ENCODE measurements at places on chromosomes 11 and 22. TPM values are rescaled to one million over a fixed set of nuclear protein-coding genes. Genes with fewer than 3 reads are reported as not detected.

GRCh38 chr22:26553056-26553752 is 36.7 kb downstream of the TPST2 start:
- no peaks in the 10 kb centered on the region for H3K27me3 ChIP-seq
- H3K4me3 ChIP-seq, result no peak overlapping the region
- H3K27ac ChIP-seq, result no peak overlapping the region

DNA sequence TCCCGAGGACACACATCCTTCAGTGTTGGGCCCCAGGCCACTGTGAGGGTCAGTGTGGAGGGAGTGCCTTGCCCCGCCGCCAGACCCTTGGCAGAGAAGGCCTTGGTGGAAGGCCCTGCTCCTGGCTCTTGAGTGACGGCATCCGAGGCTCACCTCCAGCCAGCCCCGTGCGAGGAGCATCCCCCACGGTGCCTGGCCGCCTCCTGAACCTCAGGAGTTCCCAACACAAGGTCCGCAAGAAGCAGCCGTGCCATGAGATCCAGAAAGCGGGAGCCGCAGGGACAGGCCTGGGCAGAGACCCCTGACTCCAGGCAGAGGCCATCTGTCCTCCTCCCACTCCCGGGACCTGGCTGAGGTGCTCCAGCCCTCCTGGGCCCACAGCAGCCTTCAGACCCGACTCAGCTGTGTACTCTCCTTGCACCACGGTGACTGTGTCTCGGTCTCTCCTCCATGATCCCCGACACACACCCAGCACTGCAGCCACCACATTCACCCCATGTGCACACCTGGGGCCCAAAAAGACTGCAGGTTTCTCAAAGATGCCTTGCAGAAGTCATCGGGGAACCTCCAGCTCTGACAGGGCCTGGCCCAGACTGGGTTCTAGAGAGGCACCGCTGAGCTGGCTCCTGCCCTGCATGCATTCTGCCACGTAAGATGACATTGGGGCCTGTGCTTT is 870.2 kb downstream of the BRD1 start:
- H3K36me3 ChIP-seq, result no peaks in the 10 kb centered on the region
- H3K27ac ChIP-seq, result no peak overlapping the region
- DNase-seq, result no peak

DNA sequence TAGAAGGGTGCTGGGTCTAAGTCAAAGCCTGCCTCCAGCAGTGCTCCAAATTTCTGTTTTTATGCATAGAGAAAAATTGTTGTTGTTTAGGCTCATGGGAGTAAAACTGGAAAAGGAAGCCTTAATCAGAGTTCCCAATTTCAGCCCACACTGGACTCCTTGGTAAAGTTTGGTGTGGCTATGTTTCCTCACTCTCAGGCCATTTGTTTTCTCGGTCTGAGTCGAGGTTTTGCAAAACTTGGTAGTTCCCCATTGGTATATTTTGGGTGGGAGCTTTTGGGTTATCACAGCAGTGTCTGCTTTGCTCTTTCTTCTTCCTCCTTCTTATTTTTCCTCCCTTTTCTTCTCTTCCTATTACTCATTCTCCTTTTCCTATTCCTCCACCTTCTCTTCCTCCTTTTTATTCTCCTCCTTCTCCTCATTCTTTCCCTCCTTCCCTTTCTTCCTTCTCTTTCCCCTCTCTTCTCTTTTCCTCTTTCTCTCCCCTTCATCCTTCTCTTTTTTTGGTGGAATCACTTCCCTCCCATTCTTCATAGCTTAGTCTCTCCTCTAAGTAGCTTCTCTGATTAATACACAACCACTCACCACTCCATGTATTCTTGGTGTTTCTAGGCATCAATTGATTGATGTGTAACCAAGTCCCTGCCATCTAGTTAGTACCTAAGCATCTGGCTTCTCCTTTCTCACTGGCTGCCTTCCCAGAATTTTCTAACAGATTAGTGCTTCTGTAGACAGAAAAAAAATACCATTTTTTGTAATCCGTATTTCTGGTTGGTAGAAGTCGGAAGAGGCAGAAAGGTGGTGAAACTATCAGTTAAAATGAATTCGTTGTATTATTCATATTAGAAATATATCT is 10.1 kb downstream of the SLC5A1 start:
- no peaks in the 10 kb centered on the region for H3K36me3 ChIP-seq
- no peak overlapping the region for H3K4me3 ChIP-seq
- DNase-seq, result no peak
- no peaks in the 10 kb centered on the region for H3K27me3 ChIP-seq
- no peak overlapping the region for H3K27ac ChIP-seq
- no peaks in the 10 kb centered on the region for H3K4me1 ChIP-seq

DNA sequence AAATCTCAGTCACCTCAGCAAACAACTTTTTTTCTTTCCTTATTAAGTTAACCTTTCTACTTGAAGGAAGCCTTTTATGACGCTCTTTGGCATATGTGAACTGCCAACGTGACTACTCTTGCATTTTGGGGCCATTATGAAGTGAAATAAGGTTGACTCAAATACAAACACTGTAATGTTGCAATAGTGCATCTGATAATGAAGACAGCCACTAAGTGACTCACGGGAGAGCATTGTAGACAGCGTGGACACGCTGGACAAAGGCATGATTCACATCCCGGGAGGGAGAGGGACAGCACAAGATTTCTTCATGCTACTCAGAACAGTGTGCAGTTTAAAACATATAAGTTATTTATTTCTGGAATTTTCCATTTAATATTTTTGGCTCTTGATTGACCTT is 560.8 kb downstream of the ETS1 start:
- no peaks in the 10 kb centered on the region for H3K4me1 ChIP-seq
- H3K27me3 ChIP-seq, result peaks cover 2% of the 10 kb centered on the region
- no peak overlapping the region for H3K27ac ChIP-seq
- H3K4me3 ChIP-seq, result no peak overlapping the region

GRCh38 chr11:11584530-11584810 is 37.3 kb downstream of the GALNT18 start:
- peaks cover 5% of the 10 kb centered on the region for H3K27me3 ChIP-seq
- no peak overlapping the region for H3K4me3 ChIP-seq
- no peaks in the 10 kb centered on the region for H3K36me3 ChIP-seq
- no peaks in the 10 kb centered on the region for H3K4me1 ChIP-seq
- no peak for DNase-seq

DNA sequence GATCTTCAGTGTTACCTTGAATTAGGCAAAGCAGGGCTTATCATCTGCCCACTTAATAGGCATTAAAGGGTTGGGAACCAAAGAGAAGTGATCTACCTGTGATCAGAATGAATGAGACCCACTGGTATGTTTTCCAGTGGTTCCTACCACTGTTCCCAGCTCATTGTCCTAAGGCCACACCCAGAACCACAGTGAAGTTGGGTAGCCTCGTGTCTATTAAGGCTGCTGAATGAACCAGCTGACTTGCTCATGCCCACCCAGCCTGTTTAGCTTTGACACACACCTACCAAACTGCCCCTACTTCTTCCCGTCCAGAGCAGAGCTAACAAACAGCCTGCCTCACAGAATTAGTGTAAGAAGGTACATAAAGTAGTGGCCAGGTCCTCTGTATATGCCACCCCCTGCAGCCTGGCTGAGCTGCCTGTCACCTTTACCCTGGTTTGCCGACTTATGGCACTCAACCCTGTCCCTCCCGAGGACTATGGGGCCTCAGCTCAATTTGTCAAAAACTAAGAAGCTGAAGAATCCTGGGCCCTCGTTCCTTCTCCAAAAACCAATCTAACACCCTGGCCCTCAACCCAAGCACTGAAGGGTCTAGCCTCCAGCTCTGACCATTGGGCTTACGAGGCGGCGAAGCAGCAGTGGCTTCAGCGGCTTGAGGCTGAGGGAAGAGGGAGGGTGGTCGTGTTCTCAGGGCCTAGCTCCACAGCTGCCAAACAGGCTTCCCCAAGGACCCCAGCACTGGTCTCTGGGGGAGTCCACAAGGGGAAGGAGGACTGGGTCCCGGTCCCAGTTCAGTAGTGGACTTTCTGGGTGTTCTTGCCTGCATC is 9.8 kb downstream of the UCP2 start:
- H3K4me3 ChIP-seq, result no peak overlapping the region
- H3K27ac ChIP-seq, result no peak overlapping the region
- H3K4me1 ChIP-seq, result no peaks in the 10 kb centered on the region

DNA sequence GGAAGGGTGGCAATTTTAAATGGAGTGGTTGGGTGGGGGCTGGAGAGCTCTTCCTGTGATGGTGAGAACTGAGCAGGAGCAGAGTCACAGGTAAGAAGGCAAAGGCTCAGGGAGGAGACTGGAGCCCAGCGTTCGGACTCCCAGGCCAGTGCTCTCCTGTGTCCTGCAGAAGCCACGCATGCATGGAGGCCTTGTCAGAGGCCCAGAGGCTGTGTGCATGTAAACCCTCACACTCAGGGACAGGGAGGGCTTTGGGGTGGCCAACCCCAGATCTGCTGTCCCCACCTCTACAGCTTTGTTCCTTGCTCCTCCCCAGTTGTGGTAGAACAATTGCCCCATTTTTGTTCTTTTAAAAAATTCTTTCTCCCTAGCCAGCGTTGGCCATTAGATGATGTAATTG is 130.4 kb upstream of the PARVA start:
- H3K27me3 ChIP-seq, result no peaks in the 10 kb centered on the region
- DNase-seq, result no peak
- H3K4me1 ChIP-seq, result no peaks in the 10 kb centered on the region
- H3K36me3 ChIP-seq, result no peaks in the 10 kb centered on the region
- no peak overlapping the region for H3K27ac ChIP-seq

GRCh38 chr11:69567951-69568808 is 72.8 kb upstream of the CCND1 start:
- H3K27ac ChIP-seq, result no peak overlapping the region
- no peak for DNase-seq
- H3K36me3 ChIP-seq, result no peaks in the 10 kb centered on the region
- no peaks in the 10 kb centered on the region for H3K4me1 ChIP-seq

GRCh38 chr22:42214633-42215415 is 55.6 kb downstream of the TCF20 start:
- no peak overlapping the region for H3K4me3 ChIP-seq
- H3K27me3 ChIP-seq, result no peaks in the 10 kb centered on the region
- peaks cover 38% of the 10 kb centered on the region for H3K36me3 ChIP-seq
- H3K27ac ChIP-seq, result peak overlapping the region; percentile 76

DNA sequence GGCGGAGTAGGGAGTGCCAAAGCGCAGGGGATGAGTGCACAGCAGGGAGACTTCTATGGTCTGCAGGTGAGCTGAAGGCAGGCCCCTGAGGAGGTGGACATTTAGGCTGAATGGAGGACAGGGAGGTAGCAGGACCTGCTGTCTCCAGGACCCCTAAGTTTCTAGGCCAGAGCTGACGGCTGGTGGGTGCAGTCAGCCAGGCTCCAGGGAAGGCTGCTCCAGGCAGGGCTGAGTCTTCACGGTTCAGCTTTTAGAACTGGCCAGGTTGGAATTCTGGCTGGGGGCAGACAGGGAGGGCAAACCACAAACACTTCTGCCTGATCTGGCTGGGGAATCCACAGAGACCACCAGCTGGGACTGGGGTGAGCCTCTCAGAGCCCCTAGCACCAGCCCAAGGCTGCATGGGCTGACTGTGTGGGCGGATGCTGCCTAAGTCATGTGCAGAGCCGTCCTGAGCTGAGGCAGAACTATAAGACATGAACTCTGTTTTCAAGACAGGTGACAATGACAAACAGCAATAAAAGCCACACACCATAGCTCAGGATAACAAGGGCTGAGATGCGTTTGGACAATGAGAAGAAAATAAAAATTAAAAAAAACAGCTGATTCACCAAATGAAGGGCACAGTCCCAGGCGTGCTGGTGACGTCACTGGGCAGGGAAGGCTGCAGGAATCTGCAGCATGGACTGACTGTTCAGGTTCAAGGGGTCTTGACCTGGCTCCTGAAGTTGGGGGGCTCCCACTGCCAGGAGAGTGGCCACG is 10.4 kb upstream of the MALAT1 start:
- DNase-seq, result peak; percentile 92
- H3K4me3 ChIP-seq, result no peak overlapping the region
- peaks cover 85% of the 10 kb centered on the region for H3K4me1 ChIP-seq
- no peaks in the 10 kb centered on the region for H3K36me3 ChIP-seq

GRCh38 chr11:1862588-1863351 is 9.9 kb downstream of the LSP1 start:
- H3K27me3 ChIP-seq, result no peaks in the 10 kb centered on the region
- DNase-seq, result peak; percentile 87
- H3K27ac ChIP-seq, result peak overlapping the region; percentile 97

The ABTB2 gene
- total RNA-seq, result 6.5 TPM

The HEPN1 gene
- not detected for total RNA-seq

The MYBPC3 gene
- 4.9 TPM for total RNA-seq

The MEI1 gene
- total RNA-seq, result 3.7 TPM

The PHOX2A gene
- not detected for total RNA-seq
